RCC 7860 (cell line): ENCODE measurements at places on chromosomes 5 and 9.

- peak; percentile 6 for DNase-seq
Observed at GRCh38 chr5:140690376-140690932, 716 bp downstream of the HARS1 start.

DNA sequence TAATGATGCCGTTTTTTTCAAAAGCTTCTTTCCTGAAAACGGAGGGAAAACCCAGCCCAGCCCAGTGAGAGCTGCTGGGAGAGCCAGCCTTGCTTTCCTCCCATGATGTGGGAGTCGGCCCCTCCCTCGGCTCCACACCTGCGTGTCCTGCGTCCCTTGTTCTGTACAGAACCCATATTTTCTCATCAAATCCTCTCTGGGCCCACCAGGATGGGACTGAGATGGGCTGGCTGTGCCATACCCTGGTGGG lies 8.9 kb downstream of the FLT4 start:
- DNase-seq = no peak

DNA sequence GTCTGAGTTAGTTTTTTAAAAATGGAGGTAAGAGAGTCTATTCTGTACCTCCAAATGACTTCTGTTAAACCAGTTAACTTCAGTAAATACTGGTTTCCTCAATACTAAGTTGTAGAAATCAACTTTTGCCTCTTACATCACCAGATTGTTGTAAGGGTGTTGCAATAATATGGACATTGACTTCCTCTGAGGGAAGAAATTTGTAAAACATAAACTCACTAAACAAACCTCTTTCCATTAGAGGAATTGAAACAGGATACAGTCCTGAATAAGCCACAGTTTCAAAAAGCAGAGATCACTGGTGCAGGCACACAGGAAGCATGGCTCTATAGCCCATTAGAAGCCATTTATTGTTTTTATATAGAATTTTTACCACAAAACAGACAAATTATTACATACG lies 32.7 kb upstream of the SLCO6A1 start:
- no peak for DNase-seq

GRCh38 chr5:81397176-81397575 lies 3.2 kb upstream of the ACOT12 start:
- no peak for DNase-seq

DNA sequence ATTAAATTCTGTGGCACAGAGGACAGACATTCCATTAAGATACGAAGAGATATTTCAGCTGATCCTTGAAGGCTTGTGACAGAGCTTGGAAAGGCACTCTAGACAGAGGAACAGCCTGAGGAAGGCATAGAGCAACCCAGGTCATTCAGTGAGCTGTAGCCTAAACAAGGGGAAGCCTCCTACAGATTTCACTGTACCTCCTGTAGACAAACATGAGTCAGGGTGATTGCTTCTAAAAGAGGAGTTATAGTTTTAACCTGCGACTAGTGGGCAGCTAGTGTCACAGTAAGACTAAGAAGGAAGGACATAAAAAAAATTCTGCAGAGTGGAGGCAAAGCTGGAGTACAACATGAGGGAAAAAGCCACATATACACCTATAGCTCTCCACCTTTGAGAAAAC lies 43.5 kb upstream of the ANKDD1B start:
- DNase-seq = peak; percentile 54

GRCh38 chr9:82597241-82598203 lies 465.4 kb downstream of the RASEF start:
- DNase-seq = no peak

GRCh38 chr5:39118638-39119037 lies 44.4 kb upstream of the RICTOR start:
- DNase-seq = no peak

- DNase-seq = no peak
Observed at GRCh38 chr9:75063556-75064305, 24.2 kb downstream of the NMRK1 start.

- no peak for DNase-seq
Observed at GRCh38 chr9:82549174-82549821, 513.6 kb downstream of the RASEF start.

DNA sequence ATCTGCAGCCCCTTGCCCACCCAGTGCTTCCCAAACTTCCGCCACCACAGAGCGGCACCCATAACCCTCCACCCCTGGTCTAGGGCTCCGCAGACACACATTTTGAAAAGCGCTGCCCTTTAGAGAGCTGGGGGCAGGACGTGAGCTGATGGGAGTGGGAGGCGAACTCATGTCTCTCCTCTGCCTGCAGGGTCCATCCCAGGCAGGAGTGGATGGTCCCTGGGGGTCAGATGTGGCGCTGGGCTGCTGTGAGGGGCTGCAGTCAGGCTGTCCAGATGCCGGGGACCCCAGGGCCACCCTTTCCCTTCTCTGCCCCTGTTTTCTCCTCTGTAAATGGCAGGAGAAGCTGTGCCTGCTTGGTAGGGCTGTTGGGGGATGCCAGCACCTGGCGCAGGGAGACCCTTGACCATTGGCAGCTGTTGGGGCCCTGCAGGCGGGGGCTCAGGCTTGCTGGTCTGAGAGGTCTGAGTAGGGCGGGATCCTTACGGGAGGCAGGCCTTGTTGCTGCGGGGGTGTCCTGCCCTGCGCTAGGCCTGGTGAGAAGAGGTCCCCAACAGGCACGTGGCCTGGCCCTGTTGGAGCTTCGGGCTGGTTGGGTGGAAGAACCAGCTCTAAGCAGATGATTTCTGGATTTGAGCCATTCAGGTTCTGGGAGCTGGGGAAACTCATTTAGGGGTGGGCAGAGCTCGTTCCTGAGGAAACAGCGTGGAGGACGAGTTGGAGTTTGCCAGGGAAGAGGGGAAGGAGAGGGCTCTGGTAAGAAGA lies 10.3 kb upstream of the RNU6ATAC start:
- DNase-seq = no peak

DNA sequence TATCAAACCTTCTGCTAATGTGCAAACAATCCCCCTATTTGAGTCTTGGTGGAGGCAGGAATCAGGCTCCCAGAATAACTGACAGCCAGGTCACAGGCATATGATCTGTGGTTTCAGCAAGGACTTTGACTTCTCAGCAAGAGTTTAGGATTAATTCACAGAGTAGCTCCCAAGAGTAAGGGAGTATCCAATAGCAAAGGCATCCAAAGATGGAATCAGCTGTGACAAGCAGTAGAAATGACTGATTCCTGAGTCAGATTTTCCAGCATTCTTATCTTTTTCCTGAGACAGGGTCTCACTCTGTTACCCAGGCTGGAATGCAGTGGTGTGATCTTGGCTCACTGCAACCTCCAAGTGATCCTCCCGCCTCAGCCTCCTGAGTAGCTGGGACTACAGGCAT lies 108.3 kb downstream of the EPB41L4A start:
- peak; percentile 59 for DNase-seq

DNA sequence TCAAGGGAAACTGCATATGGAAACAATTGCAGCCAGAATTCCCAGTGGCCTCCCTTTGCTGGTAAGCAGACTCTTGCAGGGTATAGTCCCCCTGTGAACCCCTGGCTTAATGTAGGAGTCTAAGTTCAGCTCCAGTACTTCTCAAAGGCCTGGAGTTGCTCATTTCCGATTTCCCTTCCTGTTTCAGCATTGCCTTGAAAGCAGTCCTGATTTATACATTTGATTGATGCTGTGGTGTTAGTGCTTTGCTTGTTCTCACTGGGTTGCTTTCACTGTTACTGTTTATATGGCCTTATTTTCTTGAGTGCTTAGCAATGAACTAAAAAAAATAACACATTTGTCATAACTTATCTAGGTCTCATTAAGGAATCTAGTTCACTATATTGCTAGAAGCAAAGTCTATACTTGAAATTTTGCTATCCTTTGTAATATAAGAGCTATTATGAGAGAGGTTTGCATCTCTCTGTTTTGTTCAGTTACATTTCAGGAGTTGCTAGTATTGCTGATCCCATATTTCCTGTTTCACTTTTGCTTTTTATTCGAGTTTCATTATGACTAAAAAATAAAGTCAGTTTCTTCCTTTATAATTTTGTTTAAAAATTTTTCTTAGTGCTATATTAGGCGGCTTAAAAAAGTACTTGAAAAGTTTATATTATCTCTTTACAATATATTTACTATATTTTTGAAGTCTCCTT lies 122.4 kb upstream of the NMUR2 start:
- no peak for DNase-seq

GRCh38 chr9:136295055-136295454 lies 8.8 kb downstream of the CCDC187 start:
- no peak for DNase-seq

DNA sequence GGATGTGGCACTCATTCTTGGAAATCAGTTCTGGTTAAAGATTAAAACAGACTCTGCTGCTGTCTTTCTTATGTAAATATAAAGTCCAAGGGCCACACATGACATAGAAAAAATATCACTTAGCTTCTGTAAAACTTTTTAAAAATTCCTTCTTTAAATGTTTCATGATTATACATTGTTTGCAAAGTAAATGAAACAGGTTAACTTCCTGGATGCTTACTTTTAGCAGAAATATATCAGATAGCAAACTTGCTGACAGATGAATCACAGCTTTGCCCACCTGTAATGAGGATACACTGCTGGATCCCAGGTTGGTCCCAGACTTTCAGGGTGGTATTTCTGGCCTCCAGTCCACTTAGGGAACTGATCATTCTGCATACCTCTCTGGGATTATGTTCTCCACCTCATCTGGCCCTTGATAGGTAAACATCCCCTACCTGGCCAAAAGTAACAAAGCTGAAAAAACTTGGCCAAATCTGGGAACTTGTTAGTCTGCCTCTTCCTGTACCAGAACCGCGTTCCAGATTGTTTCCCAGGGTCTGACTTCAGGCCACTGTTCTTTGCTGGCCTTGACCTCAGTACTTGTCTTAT lies 340.5 kb downstream of the ADGRV1 start:
- DNase-seq = no peak

DNA sequence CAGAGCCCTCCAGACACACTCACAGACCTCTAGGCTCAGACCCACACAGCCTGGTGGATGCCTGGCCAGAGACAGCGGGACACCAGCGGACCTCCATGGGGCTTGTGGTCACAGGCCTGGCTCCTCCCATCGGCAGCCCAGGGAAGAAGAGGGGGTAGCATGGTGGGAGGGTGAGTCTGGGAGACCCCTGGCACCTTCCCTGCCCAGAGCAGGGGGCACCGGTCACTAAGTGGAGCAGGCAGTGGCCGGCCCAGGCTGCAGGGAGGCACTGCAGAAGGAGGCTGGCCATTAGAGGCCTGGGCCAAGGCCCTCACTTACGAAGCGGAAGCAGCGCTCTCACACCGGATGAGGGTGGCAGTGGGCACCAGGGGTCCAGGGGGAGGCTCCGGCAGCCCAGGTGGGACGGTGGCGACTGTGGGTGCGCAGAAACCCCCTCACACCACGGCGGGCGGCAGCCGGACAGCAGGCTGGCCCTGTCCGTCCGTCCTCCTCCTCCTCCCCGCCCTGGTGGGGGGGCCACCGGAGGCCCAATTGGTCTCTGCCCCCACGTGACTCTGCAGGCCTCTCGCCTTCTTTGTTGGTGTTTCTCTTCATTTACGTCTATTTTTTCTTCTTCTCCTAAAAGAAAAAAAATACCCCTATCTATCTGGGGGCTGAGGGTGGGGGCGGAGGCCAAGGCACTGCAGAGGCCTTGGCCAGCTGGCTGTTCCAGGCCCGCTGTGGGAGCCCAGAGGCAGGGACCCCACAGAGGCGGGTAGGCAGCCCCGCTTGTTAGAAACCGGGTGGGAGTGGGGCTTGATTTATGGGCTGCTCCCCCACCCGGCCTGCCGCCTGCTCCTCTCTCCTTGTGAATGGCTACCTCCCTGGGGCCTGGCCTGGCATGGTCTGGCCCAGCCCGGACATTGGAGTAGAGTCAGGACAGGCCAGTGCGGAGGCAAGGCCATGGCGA lies at the start of gene NR5A1:
Gene NR5A1, minus strand, starts transcription at position 469 of the 949 bp plus-strand sequence. CDS start 4,004 bp downstream, outside the sequence.
- no peak for DNase-seq

DNA sequence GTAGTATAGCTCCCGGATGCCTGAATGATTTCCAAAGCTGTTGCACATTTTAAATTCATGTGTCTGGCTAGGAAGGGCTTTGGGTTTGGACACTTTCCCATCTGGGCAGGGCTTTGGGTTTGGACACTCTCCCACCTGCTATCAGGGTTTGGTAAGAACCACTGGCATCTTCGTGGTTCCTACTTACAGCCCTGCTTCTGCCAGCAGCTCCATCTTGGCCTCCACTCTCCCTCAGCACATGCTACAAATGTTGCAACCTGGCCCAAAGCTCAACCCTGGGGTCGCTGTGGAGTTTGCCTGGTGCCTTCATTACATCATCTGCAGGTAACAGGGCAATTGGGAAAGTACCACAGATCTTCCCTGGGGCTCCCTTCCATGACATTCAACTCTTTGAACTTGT lies 3.5 kb downstream of the TMCO6 start:
- DNase-seq = no peak

GRCh38 chr9:113646946-113647914 lies 183.7 kb downstream of the RGS3 start:
- DNase-seq = no peak

- peak; percentile 88 for DNase-seq
Observed at GRCh38 chr5:118553662-118554061, 434.7 kb downstream of the DTWD2 start.

DNA sequence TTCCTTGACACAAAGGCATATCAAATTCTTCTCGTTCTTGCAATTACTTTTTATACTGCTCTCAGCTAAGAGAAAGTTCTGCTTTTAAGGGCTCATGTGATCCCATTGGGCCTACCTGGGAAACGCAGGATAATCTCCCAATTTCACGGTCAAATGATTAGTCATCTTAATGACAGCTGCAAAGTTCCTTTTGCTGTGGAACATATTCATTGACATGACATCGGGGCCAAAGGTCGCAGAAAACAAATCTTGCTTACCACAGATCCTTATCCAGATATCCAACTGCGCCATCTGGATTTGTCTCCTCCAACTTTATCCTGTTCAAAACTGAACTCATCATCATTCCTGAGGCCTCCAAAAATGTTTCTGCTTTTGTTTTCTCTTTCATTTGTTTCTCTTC lies 1085.6 kb upstream of the WWC1 start:
- DNase-seq = no peak

GRCh38 chr5:178940569-178941360 lies at the start of gene ZNF454:
Gene ZNF454, plus strand, starts transcription at chr5:178941198. Its CDS starts 1,594 bp downstream, at chr5:178942792.
- DNase-seq = no peak
